GM12892 (cell line): ENCODE measurements at places on chromosomes 11 and 22.

DNA sequence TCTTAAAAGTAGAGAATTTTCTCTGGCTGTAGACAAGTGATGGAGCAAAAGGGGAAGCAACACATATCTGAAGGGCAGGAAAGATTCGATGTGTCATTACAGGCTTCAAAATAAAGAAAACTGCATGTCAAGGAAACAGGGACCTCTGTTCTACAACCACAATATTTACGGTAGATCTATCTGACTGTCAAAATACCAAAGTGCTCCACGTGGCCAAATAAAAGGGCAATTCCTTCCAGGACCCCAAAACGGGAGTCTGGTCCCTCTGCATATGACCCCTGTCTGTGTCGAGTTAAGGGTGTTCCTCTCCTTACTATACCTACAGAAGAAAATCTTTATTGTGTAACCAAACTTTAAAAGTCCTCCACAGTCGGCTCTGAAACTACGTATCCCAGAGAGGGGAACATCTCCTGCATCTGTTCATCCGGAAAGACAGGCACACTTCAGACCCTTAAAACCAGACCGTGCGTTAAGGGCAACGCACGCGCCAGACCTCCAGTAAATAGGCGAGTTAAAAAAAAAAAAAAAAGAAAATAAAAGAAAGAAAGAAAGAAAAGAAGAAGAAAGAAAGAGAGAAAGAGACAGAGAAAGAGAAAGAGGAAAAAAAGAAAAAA is 756 bp downstream of the CLNS1A start:
- DNase-seq, result no peak

DNA sequence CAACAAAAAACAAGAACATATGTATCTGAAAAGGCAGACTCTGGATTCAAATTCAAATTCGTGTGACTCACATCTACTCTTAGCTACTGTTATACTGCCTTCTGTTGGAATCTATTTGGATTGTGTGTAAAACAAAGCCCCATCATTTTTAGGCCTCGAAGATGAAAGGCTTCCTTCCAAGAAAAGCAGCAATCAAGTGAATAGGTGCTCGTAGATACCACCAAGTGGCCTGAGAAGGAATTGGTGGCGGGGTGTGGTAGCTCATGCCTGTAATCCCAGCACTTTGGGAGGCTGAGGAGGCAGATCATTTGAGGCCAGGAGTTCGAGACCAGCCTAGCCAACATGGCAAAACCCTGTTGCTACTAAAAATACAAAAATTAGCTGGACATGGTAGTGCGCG is 4.2 kb downstream of the GRAMD1B start:
- no peak for DNase-seq

- DNase-seq, result no peak
These were observed 10.2 kb upstream of the LDHA start for GRCh38 chr11:18384157-18384641.

DNA sequence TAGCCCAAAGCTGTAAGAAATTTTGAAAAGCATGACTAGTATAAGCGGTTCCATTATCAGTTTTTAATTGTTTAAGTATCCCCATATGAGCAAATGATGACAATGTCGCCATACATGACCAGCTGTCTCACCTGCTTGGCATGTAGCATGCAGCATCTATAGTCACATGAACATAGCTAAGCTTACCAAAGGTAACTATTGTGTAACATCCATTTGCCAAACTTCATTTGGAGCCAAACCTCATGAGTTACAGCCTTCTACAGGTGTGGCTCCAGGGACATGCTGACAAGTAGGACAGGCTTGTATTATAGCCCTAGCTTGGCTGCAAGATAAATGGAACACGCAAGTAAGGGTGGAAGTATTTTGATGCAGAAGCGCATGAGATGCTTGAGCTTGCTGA is 30.4 kb downstream of the OR10A6 start:
- DNase-seq, result no peak

DNA sequence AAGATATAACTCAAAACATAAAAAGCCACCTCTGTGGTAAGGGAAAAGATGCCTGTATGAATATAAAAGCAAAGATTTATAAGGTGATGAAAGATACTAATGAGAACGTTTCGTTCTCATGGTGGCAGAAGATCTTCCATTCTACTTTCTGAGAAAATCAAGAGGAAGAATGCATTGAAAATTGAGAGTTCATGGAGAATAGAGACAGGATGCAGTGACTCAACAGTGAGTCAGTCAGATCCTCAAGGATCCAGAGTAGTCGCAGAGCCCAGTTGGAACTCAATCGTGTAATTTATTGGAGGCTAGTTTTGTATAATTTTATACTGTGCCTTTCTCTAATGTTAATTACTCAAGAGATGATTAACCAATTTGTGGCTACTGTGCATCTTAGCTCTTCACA is 73.3 kb downstream of the ENTHD1 start:
- DNase-seq, result no peak

DNA sequence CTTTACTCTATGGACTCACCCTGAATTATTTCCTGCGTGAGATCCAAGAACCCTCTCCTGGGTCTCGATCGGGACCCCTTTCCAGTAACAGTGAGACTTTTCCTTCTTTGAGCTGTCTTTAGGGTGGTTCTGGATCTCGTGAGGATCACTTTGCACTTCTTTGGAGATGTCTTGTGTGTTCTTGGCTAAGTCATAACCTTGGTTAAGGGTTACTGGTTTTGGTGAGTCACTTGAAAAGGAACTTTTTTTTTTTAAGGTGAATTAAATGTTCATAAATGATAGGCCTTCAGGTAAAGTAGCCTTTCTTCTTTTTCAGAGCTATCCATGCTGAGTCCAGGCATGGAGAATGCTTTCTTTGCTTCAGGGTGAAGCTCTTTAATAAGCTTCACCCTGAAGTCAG is 19.4 kb upstream of the GSTP1 start:
- DNase-seq, result no peak

DNA sequence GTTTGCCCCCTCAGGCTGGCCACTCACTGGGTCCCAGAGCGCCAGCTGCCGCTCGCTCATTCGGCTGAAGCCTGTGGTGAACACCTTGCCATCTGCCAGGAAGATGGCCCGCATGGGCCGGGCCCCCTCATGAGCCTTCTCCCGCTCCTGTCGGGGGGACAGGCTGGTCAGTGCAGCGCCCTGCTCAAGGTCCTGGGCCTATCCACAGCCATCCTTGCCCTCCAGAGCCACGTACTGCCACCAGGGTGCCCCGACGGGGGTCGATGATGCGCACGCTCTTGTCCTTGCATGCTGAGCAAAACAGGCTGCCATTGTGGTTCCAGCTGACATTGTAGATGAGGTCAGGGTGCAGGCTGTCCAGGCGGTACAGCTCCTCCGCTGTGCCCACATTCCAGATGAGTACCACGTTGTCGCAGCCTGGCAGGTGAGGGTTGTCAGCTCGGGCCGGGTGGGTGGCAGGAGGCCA is 2.1 kb downstream of the CORO1B start:
- no peak for DNase-seq

GRCh38 chr11:61968758-61969390 is 1.4 kb upstream of the FTH1 start:
- no peak for DNase-seq

- DNase-seq, result no peak
These were observed 21.1 kb upstream of the RDX start for GRCh38 chr11:110317516-110317932.

DNA sequence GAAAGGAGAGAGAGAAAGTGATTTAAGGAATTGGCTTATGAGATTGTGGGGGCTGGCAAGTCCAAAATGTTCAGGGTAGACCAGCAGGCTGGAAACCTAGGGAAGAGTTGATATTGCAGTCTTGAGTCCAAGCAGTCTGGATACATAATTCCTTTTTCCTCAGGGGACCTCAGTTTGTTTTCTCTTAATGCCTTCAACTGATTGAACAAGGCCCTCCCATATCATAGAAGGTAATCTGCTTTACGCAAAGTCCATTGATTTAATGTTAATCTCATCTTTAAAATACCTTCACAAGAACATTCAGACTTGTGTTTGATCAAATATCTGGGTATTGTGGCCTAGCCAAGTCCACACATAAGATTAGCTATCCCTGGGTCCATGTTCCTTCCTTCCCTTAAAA is 494.7 kb downstream of the INSC start:
- no peak for DNase-seq

- DNase-seq, result no peak
These were observed 110.3 kb downstream of the LRRC32 start for GRCh38 chr11:76560219-76560618.

DNA sequence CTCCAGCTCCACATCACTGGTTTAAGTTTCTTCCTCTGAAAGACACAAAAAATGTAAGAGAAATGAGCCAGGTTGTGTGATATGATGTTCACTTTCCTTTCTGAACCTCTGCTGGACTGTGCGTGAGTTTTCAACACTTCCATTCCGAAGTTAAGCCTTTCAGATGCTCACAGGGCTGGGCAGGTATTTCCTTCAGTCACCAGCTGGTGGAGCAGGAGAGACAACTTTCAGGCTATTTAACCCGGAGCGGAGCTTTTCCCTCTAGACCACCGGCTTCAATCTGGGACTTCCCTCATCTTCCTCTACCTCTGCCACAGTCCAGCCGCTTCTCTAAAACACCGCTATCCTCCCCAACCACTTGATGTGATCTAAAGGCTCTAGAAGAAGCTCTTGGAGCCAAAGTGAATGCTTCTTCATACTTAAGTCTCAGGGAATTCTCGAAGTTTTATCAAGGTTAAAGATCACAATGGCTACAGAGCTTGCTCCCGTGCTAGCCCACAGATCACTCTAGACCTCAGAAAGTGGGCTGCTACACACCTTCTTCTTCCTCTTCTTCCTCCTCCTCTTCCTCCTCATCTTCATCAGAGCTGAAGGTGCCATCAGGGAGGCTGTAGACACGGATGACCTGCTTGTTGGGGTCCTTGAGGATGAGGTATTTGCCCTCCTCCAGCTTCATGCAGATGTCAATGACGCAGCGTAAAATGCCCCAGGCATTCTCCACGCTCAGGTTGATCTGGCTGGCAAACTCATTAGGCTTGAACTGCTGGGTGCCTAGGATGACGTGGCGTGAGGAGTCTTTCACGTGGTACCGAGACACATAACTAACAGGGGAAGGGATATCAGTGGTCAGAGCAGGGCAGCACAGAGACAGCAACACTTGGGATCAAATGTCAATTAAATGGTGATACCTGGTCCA is 4.4 kb upstream of the FOXRED2 start:
- DNase-seq, result no peak

- no peak for DNase-seq
These were observed 941.0 kb upstream of the CHORDC1 start for GRCh38 chr11:91163619-91164451.

- DNase-seq, result no peak
These were observed 57.8 kb upstream of the APOA1 start for GRCh38 chr11:116895048-116895757.

DNA sequence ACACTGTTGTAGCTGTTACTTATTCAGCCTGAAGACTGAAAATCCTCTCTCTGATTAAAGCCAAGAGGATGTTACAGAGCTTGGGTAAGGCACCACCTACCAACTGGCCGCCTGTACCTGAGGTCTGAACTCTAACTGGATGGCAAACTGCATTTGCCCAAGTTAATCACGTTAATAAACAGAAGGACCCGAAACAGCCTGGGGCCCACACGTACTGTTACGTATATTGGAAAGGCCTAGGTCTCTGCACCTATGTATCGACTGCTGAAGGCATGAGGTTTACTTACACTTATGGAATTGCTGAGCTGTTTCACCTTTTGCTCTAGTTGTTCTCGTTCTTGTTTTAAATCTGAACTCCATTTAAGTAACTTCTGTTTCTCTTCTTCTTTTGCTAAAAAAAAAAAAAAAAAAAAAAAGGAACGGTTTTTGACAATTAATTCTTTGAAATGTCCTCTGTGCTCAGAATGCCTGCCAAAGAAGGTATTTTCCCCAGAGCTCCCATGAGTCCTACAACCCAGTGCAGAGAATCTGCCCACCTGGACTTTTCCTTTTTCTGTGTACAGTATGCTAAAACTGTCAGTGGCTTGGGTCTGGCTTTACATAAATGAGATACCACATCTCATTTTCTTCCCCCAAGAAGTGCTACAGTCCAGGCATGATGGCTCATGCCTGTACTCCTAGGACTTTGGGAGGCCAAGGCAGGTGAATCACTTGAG is 13.1 kb downstream of the LARGE2 start:
- DNase-seq, result no peak

GRCh38 chr22:24091551-24092420 is 80.7 kb downstream of the CABIN1 start:
- no peak for DNase-seq

DNA sequence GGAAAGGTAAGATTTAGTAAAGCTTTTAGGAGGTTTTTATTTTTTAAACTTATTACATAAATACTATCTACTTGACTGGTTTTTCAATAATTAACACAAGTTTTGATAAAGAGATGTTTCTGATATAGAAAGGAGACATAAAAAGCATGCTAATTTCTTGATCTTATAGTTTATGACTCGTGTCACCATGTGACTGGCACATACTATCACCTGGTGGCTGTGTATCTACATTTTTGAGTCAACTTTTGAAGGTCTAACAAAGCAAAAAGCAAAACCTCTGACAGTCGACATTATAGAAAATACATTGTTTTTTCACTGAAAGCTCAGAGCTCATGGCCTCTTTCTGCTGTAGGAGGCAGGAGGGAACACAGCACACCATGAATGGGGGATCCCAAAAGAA is 810 bp downstream of the ACRV1 start:
- DNase-seq, result no peak

DNA sequence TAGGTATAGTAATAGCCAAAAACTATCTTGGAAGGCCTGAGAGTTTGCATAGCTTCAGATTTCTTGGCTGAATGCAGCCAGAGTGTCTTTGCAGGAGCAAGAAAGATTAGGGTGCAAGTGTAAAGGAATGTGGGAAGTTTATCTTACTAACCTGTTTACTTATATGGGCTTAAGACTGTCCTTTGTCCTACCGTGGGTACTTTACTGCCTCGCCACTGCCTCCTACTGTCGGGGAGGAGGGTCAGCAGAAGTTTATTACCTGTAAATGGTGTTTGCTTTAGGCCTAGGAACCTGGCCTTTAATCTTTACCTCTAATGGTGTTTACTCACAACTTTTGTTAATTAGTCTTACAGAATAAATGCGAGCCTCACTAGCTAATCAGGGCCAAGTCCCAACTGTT is 633.8 kb downstream of the DLG2 start:
- no peak for DNase-seq

DNA sequence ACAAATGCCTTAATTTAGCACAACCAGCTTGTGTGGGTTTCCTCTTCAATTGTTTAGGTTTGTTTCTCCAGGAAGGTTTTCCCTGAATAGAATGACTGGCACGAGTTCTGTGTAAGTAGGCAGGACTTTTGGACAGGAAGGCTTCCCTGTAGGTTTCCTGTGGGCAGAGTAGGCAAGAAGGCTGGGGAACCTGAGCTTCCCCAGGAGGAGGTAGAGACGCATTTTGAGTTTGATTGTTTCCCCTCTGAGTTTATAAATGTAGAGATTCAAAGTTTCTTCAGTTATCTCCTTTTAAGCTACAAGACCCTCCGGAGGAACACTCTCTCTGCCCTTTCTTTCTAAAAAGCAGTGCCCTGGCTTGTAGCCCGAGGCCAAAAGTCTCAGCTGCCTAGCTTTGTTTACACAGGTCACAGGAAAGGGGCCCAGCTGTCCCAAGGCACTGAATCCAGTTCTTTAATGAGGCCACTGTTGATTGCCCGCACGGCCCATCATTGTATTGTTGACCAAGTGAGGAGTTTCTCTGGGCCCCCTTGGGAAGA is 66.6 kb upstream of the RDX start:
- DNase-seq, result no peak
